ENCODE measurements at places on chromosomes 6 and 20. TPM values are rescaled to one million over a fixed set of nuclear protein-coding genes. Genes with fewer than 3 reads are reported as not detected.

Gene PPP1R11
- total RNA-seq, result 48.1 TPM

Gene NRM
- 41.7 TPM for total RNA-seq

DNA sequence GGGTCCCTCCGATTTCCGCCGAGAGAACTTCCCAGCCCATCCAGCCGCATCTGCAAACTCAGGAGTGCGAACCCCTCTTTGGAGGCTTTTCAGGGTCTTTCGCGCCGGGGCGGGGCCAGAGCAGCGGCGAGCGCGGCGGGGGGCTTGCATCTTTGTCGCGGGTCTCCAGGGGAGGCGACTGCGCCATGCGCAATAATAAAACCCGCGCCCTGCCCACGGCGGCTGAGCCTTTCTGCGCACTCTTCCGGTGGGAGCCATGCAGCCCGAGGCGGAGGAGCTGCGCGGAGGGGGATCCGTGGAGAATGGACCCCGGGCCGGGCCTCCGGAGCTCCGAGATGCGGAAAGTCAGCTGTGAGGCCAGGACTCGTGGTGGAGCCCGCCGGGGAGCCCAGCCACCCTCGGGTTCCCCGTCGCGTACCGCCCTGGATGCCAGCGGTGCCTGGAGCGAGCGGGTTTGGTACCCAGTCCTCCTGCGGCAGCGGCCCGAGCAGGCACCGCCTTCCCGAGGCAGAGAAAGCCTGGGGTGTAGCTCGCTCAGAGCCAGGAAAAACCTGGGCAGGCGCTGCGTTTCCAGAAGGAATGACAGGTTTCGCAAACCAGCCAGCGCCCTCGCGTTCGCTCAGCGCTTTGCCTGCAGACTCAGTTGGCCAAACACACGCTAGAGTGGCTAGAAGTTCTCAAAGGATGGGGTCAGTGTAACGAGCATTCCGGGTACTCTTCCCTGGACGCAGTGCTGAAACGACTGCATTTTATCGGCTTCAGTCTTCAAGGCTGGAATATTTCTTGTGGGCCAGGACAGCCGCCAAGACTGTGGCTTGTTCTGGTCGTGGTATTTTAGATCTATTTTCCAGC lies 1.2 kb downstream of the AKAP12 start:
- peaks cover 60% of the 10 kb centered on the region for H3K27me3 ChIP-seq
- H3K27ac ChIP-seq, result no peak overlapping the region
- no peaks in the 10 kb centered on the region for H3K36me3 ChIP-seq
- peak; percentile 21 for DNase-seq
- H3K4me3 ChIP-seq, result peak overlapping the region; percentile 22

- DNase-seq, result no peak
- no peak overlapping the region for H3K27ac ChIP-seq
- H3K27me3 ChIP-seq, result no peaks in the 10 kb centered on the region
- H3K4me1 ChIP-seq, result no peaks in the 10 kb centered on the region
- no peak overlapping the region for H3K4me3 ChIP-seq
- H3K36me3 ChIP-seq, result peaks cover 9% of the 10 kb centered on the region
Measured at GRCh38 chr20:62269871-62270270, 31.6 kb downstream of the OSBPL2 start.

DNA sequence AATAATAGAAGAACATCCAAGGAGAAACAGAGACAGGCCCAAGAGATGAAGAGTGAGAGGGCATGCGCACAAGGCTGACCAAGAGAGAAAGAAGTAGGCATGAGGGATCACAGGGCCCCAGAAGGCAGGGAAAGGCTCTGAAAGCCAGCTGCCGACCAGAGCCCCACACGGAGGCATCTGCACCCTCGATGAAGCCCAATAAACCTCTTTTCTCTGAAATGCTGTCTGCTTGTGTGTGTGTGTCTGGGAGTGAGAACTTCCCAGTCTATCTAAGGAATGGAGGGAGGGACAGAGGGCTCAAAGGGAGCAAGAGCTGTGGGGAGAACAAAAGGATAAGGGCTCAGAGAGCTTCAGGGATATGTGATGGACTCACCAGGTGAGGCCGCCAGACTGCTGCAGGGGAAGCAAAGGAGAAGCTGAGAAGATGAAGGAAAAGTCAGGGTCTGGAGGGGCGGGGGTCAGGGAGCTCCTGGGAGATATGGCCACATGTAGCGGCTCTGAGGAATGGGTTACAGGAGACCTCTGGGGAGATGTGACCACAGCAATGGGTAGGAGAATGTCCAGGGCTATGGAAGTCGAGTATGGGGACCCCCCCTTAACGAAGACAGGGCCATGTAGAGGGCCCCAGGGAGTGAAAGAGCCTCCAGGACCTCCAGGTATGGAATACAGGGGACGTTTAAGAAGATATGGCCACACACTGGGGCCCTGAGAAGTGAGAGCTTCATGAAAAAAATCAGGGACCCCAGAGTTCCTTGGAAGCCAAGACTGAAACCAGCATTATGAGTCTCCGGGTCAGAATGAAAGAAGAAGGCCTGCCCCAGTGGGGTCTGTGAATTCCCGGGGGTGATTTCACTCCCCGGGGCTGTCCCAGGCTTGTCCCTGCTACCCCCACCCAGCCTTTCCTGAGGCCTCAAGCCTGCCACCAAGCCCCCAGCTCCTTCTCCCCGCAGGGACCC lies 981 bp upstream of the TNF start:
- peak overlapping the region; percentile 96 for H3K27ac ChIP-seq
- H3K27me3 ChIP-seq, result no peaks in the 10 kb centered on the region
- H3K36me3 ChIP-seq, result peaks cover 40% of the 10 kb centered on the region

- no peak overlapping the region for H3K27ac ChIP-seq
- no peaks in the 10 kb centered on the region for H3K36me3 ChIP-seq
- no peaks in the 10 kb centered on the region for H3K4me1 ChIP-seq
- no peak overlapping the region for H3K4me3 ChIP-seq
- H3K27me3 ChIP-seq, result no peaks in the 10 kb centered on the region
Measured at GRCh38 chr6:139881728-139882211, 507.3 kb upstream of the CITED2 start.

GRCh38 chr6:116866281-116866871 lies 10.7 kb upstream of the RFX6 start:
- no peak overlapping the region for H3K27ac ChIP-seq
- no peak for DNase-seq
- H3K4me1 ChIP-seq, result no peaks in the 10 kb centered on the region
- H3K36me3 ChIP-seq, result no peaks in the 10 kb centered on the region
